ENCODE measurements at places on chromosomes 5 and 9. TPM values are rescaled to one million over a fixed set of nuclear protein-coding genes. Genes with fewer than 3 reads are reported as not detected.

DNA sequence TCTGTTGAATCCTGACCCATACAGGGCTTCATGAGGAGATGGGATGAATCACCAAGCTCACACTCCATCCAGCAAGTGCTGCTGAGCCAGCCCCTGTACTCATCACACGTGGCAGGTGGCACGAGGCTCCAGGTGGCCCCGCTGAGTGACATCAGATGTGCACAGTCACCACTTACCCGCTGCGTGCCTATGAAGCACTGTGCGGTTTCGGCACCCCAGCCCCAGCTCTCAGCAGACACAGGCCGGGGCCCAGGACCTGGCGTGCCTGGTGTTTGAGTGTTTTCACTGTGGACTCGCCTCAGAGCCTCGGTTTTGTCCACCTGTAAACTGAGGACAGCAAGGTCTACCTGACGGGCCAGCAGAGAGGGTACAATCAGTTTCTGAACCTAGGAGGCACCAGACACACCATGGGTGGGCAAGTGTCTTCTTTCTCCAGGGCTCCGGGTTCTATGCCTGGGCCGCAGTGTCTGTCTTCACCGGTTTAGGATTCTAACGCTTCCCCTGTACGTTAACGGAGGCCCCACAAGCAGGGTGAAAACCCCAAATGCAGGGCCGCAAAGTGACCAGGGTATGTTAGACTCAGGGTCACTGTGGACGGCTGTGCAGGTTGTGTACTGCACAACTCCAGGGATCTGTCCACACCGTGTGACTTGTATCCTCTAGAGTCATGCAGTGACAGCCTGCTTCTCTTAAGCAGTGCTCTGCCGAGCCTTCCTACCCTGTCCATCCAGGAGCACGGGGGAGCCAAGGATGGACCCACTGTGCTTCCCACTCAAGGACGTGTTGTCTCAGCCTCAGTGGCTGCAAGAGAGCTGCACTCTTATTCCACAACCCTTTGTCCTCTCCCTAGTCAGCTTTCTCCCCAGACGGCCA lies 44.3 kb upstream of the COL5A1 start:
- no peak for DNase-seq

The LRRC70 gene
- total RNA-seq, result 15.4 TPM

The INSL6 gene
- not detected for total RNA-seq

- DNase-seq, result no peak
Measured at GRCh38 chr5:107687937-107688336, 17.2 kb upstream of the EFNA5 start.

The ACOT12 gene
- total RNA-seq, result not detected

DNA sequence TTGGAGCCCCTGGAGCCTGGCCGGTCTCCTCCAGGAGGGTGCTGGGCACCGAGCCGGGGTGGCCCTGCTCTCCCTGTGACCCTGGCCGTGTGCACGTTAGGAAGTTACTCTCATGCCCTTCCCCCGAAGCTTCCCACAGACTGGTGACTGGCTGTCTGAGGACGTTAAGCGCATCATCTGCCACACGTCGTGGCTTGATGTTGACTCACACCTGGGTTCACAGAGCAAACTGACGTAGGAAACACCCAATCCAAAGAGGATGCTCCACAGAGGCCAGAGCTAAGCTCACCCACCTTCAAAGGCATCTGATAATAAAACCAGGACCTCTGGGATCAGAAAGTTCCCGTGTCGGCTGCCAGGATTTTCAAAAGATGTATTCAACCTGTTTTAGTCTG lies 152.9 kb upstream of the PHYKPL start:
- peak; percentile 47 for DNase-seq

The ZNF618 gene
- total RNA-seq, result 10.9 TPM

DNA sequence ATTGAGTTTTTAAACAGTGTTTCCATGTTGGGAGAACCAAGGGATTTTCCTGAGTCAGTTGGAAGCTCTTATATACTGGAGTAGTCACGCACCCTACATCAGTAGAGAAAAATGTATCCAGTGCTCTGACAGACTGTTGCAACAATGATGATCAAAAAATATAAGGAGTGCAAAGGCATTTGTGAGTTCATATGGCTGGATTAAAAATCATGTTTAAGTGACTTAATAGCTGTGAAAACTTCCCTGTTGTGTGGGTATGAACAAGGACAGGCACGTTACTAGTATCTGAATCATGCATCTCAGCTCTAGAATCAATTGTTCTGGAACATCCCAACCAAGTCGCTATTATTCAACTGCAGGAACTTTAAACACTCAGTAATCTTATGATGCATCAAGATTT lies 229.7 kb downstream of the ROR2 start:
- DNase-seq, result no peak

GRCh38 chr5:1279443-1280151 lies 15.3 kb downstream of the TERT start:
- DNase-seq, result peak; percentile 48

GRCh38 chr9:135804581-135805421 lies 102.5 kb downstream of the CAMSAP1 start:
- no peak for DNase-seq

DNA sequence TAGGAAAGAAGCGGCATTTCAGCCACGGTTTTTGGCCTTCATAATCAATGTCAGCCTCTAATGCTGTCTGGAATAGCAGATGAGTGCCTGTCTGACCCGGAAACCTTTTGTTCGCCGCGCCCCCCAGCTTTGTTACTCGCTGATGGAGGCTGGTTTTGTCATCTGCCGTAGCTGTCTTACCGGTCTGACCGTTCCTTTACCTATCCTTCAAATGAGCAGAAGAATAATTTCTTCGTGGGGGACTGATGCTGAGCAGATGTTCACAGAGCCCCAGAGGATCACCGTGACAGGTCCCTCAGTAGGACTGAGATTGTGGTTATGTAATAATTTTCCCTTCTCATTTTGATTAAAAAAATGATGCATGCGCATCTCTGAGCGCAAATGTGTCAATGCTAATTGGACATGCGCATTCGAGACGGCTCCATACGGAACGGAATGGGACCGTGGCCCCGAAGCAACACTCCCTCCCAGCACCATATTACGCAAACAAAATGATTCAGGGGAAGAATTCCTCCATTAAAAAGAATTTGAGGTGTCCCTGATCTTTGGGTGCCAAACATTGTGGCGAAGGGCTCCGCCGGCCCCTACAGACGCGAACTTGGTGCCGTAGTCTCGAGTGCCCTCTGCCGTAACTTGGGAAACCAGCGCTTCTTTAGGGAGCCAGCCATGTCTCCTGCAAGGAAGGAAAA lies 27.6 kb downstream of the TLX3 start:
- peak; percentile 49 for DNase-seq

The FOXD4 gene
- 0.52 TPM for total RNA-seq

GRCh38 chr5:10825897-10826644 lies 65.0 kb upstream of the DAP start:
- no peak for DNase-seq

The NTNG2 gene
- total RNA-seq, result 22.4 TPM

The DNAH5 gene
- 0.20 TPM for total RNA-seq

All from spleen (tissue), 13 donors.